DMS53 (cell line): ENCODE measurements at places on chromosomes 11 and 22.

GRCh38 chr11:30730011-30730410, 143.9 kb upstream of the MPPED2 start:
- no peak for DNase-seq

GRCh38 chr11:58963551-58964104, 24.3 kb downstream of the GLYATL1 start:
- peak; percentile 86 for DNase-seq

DNA sequence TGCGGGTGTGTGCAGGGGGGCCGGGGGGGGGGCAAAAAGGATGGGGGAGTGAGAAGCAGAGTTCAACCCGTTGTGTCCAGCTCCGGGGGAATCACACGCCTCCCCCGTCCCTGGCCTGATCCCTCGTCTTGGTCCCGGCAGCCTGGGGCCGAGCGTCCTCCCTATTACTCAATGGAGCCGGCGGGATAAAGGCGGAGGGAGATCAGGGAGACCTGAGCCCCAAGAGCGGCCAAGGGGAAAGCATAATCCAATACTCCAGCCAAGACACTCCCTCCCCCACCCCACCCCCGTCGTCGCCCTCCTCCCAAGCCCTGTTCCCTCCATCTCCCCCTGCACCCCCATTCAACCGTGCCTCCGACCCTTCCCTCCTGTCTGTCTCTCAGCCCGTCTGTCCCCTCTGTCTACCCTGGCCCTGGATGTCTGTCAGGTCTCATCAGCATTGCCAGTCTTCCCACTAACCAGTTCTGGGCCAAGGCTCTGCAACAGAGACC, 2.6 kb downstream of the PHOX2A start:
- no peak for DNase-seq

GRCh38 chr11:24833573-24833972, 336.7 kb downstream of the LUZP2 start:
- DNase-seq = peak; percentile 16

- peak; percentile 91 for DNase-seq
Measured at GRCh38 chr11:46363031-46363407, 15.8 kb downstream of the DGKZ start.

DNA sequence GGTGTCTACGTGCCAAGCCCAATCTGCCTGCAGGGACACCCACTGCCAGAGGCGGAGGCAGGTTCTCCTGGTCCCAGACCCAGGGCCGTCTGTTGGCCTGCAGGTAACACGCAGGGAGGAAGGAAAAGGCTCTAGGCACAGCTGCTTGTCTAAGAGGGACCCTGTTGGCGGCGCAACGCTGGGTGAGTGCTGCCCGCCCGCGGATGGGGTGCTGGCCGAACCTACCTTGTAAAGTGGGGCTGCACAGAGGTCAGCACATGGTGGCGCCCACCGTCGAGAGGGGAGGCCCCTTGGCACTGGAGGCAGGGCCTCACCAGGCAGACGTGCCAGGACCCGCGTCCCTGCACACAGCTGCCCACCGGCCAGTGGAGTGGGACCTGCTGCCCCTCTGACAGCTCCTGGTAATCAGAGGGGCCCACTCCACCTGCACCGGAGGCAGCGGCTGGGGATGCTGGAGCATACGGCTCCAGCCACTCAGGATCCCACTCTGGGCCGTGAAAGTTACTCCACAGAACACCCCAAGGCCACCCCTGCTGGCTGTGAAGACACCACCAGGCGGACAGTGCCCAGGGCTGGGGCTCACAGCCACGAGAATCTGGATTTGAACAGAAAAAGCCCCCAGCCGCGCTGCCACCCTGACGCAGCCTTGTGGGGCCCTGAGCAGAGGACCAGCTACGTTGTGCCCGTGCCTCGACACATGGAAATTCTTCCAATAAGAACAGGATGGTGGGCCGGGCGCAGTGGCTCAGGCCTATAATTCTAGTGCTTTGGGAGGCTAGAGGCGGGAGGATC, 24.0 kb downstream of the TBX1 start:
- no peak for DNase-seq

DNA sequence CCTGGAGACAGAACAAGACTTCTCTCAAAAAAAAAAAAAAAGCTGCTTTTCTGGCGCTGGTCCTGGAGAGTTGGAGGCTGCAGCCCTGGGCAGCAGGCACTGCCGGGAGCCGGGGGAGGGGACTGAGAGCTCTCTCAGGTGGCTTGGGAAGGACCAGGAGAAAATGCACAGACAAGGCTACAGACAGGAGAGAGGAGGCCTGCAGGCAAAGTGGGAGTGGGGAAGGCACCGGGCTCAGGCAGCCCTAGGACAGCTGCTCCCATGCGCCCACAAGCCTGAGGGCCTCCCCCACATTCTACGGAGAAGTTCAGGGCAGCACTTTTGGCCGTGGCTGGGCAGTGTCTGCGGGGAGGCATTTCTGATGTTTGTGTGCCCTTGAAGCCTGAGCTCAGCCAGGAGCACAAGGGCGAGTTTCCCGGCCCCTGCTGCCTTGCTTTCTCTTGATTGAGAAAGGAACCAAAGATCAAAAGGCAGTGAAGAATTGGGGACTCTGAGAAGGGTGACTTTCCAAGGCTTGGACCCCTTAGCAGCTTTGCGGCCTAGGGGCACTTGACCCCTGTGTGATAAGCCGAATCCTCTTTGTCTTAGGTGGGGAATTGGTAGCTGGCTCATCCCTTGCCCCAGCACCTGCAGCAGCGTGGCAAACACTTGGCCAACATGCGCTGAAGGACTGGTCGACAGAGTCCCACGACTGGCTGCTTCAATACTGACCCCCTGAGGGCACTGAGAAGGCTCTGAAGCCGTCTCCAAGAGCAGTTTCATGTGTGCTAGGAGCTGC, 35.3 kb downstream of the PPM1F start:
- DNase-seq = no peak

DNA sequence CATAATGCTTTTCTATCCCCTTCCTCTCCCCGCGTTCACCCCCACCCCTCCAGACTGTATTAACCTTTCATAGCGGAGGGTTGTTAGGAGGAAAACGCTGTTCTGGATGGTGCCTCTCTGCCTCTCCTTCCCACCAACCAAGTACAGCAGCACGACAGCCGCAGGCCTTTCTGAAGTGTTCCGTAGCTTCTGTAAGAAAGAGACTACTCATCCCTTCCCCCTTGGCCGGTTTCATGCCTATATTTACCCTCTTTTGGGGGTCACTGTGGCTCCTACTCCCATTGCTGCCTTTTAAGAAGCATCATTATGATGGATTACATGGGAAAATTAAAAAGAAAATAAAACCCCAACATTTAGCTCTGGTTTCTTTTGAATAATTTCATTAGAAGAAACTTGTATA, 46.5 kb downstream of the ZBTB16 start:
- no peak for DNase-seq

GRCh38 chr11:126607374-126607773, 251.9 kb downstream of the ST3GAL4 start:
- peak; percentile 67 for DNase-seq

DNA sequence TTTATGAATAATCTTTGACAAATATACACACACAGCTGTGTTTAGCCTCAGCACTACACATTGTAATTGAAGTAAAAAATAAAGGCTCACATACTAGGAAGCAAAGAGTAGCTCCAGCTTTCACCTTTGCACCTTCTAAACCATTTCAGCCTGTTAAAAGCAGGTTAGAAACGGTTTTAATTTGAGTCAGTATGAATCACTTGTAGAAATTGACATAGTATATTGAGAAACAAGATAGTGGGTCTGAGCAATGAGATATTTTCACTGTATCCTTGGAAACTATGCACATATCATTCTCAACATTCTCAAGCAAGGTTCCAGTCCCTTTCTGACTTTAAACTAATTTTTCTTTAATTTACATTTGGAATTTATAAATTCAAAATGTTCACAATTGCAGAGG, 380.3 kb downstream of the AASDHPPT start:
- no peak for DNase-seq

GRCh38 chr11:13183094-13183825, 94.3 kb upstream of the BMAL1 start:
- DNase-seq = peak; percentile 69

GRCh38 chr22:25563761-25564319, 635 bp upstream of the GRK3 start:
- peak; percentile 28 for DNase-seq

DNA sequence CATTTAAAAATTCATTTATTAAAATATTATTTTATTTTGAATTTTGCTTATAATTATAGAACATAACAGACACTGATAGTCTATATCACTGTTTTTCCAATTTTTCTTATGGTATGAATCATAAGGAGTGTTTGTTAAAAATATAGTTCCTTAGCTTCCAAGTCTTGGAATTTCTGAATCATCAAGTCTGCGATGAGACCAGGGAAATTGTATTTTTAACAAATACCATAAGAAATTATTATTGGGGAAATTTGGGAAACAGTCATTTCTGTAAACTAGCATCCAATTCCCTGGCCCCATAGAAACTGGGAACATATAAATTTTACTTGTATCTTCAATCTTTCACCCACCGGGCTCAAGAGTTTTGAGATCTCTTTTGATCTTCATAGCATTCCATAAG, 38.0 kb upstream of the PICALM start:
- DNase-seq = no peak
